ENCODE measurements at places on chromosomes 6 and 20.

- DNase-seq: no peak
Measured at GRCh38 chr6:17527076-17527475, 73.0 kb upstream of the FAM8A1 start.

- DNase-seq: no peak
Measured at GRCh38 chr20:44422083-44422482, 53.6 kb upstream of the TTPAL start.

DNA sequence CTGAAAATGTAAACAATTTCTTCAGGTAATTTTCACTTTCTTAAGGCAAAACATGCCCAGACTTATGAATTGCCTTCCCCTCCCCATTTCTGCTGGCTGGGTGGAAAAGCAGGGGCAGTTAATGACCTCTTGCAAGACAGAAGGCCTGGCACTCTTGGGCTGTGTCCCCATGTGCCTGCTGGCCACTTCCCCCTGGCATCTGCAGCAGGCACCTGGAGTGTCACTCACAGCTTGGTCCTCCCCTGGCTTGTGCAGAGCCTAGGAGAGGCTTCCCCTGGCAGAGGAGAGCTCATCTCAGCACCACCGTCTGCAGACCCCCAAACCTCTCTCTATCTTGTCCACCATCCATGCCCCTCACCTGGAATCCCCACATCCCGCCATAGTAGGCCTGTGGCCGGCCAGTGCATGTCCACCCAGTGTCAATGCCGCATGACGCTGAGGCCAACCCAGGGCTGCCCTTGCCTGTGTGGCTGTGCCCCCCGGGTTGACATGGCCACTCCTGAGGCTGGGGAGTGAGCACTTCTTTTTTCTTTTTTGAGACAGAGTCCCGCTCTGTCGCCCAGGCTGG, 83.5 kb upstream of the SLC22A23 start:
- no peak for DNase-seq

- DNase-seq: no peak
Measured at GRCh38 chr6:6546318-6547109, 42.0 kb upstream of the LY86 start.

DNA sequence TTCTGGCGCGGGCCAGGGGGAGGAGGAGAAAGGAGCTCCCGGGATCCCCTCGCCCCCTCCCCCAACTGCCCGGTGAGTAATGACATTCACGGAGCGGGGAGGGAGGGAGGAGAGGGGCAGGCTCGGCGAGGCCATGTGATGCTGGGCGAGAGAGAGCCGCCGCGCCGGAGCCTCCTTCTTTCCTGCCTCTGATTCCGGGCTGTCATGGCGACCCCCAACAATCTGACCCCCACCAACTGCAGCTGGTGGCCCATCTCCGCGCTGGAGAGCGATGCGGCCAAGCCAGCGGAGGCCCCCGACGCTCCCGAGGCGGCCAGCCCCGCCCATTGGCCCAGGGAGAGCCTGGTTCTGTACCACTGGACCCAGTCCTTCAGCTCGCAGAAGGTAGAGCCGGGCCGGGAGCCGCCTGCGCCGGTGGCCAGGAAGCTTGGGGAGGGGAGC, at the start of gene GDAP1L1:
TSS of gene GDAP1L1 (plus strand) at position 178 of the 441 bp plus-strand sequence. CDS start at position 205, 27 bp downstream.
- DNase-seq: no peak

GRCh38 chr6:69019832-69020231, 384.8 kb downstream of the ADGRB3 start:
- DNase-seq: no peak

DNA sequence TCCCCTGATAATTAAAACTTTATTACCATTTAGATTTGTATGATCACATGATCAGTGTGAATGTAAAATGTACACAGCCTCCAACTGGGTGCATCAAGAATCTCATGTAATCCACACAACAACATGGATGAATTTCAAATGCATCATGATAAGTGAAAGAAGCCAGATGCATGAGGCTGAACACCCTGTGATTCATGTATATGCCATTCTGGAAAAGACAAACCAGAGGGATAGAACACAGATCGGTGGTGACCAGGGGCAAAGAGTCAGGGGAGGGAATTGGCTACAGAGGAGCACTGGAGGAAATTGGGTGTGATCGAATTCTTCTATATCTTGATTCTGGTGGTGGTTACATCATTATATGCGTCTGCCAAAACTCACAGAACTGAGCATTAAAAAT, 170.7 kb upstream of the SLC24A3 start:
- DNase-seq: no peak

GRCh38 chr6:33191383-33192104, 723 bp downstream of the COL11A2 start:
- DNase-seq: no peak

GRCh38 chr6:26230351-26230750, 134.6 kb upstream of the BTN3A2 start:
- DNase-seq: no peak

DNA sequence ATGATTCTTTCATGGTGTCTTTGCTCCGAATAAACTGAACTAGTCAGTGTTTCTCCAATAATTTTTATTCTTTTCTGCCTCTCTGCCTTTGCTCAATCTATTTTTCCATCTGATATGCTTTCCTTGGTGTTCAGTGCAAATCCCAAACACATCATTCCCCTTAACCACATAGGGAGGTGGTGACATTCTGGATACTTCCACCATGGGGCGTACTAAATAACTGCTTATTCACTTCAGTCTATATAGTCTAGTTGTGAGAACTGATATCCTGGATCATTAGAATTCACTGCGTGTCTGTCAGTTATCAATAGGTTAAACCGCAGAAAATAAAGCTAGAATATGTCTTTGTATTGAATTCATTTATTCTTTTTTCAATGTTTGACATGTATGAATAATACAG, 83.1 kb downstream of the KCNQ5 start:
- no peak for DNase-seq

Measured in fibroblast of the conjunctiva (primary cell).